ENCODE measurements at places on chromosomes 11 and 22.

- DNase-seq: no peak
These were observed 76.8 kb upstream of the VPREB1 start for GRCh38 chr22:22167791-22168189.

DNA sequence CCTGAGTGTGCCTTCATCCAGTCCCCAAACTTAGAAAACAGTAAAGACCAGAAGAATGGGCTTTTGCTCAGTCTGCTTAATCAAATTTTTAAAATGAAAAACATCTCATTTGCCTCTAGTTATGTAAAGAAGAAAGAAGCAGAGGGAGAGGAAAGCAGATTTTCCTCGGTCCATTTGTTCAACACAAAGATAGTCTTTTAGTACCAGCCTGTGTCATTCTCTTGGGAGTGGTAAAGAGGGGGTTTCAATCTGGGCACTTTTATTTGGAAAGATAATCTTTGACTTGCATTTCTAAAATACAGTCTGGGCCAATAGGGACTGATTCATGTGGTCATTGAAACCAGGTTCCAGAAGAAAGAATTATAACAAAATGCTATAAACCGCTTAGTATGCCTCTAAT lies 29.5 kb downstream of the KREMEN1 start:
- no peak for DNase-seq

DNA sequence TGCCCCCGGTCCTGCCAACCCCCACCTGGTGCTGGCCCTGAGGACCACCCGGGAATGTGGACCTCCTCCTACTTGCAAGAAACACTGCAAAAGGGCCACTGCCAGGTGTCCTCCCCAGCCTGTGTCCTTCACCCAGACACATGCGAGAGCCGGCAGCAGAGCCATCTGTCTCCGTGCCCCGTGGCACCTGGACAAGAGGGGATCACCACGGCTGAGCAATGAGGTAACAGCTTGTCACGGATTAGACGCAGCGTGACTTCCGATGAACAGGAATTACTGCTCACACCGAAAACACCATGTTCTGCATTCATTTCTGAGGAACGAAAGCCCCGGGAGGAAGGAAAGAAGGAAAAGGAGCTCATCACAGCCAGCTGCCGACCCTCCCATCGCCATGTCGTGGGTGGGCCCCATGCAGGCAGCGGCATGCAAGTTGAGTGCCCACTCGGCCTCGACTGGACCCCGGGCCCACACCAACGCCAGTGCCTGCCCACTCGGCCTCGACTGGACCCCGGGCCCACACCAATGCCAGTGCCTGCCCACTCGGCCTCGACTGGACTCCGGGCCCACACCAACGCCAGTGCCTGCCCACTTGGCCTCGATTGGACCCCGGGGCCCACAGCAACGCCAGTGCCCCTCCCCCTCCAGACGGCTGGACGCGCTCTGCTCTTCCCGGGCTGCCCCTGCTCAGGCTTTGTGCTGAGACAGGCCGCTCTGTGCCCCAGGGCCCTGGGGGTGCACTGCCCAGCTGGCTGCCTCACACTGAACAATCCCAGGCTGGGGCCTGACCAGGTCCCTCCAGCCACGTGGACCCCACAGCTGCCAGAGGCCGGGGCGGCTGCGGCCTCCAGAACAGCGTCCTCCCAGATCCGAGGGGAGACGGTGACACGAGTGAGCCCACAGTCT lies 22.0 kb downstream of the CHID1 start:
- no peak for DNase-seq

DNA sequence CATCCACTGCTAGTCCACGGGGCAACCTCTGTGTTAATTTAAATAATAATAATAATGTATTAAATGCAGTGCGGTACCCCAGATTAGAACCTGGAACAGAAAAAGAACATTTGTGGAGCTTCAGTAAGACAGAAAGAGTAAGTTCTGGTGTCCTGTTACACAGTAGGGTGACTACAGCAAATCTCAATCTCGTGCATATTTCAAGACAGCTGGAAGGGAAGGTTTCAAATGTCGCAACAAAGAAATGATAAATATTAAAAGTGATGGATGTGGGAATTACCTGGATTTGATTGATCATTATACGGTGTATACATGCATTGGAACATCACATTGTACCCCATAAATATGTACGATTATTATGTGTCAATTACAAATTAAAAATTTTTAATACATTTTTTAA lies 1.7 kb upstream of the RAC2 start:
- no peak for DNase-seq

- DNase-seq: no peak
These were observed at the start of gene MYOD1 for GRCh38 chr11:17719028-17719937. Gene MYOD1 (plus strand): TSS chr11:17719571. CDS start chr11:17719783, 212 bp downstream.

GRCh38 chr11:132658696-132659095 lies 873.6 kb downstream of the OPCML start:
- DNase-seq: no peak

GRCh38 chr11:70173018-70173417 lies 30.1 kb upstream of the FADD start:
- DNase-seq: no peak

- no peak for DNase-seq
These were observed 40.2 kb downstream of the MACROD1 start for GRCh38 chr11:64125676-64126075.

DNA sequence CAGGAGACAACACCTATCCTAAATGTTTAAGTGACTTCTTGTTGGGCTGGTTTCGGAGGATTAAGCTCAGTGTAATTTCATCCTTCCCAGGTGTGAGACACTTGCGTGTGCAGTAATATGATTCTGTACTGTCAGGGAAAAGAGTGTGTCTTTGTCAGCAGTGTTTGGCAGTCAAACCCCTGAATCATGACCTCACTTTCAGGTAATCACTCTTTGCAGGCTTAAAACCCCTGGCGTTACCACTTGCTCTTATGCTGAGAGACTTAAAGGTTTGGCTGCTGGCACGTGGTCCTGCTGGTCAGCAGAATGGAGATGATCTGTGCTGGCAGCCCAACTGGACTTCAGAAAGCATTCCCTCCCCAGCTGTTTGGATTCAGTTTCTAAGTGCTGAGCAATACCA lies 56.1 kb downstream of the APIP start:
- no peak for DNase-seq

- no peak for DNase-seq
These were observed 2.2 kb downstream of the PIDD1 start for GRCh38 chr11:802693-803466.

DNA sequence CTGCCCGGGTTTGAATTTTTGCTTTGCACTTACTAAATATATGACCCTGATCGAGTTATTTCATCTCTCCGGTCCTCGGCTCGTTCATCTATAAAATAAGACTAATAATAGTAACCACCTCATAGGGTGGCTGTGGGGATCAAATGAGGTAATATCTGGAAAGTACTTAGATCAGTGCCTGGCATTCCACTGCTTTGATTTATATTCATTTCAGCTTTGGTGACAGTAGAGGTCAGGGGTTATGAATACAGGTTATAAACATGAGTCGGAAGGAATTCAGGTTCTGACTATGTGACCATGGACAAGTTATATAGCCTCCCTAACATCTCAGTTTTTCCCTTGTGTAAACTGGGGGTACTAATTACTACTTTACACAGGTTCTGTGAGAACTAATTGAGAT lies 2.9 kb upstream of the TEAD1 start:
- DNase-seq: no peak

GRCh38 chr11:90192869-90193582 lies 29.8 kb downstream of the CHORDC1 start:
- DNase-seq: no peak

GRCh38 chr22:39967996-39968972 lies 8.1 kb downstream of the TMA7B start:
- DNase-seq: no peak

GRCh38 chr11:126393143-126393542 lies 37.7 kb downstream of the ST3GAL4 start:
- DNase-seq: no peak

All from activated CD8-positive, alpha-beta memory T cell treated with anti-CD3 and anti-CD28 coated beads for 1 hour (primary cell).